ENCODE measurements at places on chromosomes 2 and 18.

GRCh38 chr2:55010149-55010591 lies 40.1 kb downstream of the RTN4 start:
- peak; percentile 29 for DNase-seq

- no peak for DNase-seq
Observed at GRCh38 chr18:12155996-12156395, 62.4 kb downstream of the ANKRD62 start.

DNA sequence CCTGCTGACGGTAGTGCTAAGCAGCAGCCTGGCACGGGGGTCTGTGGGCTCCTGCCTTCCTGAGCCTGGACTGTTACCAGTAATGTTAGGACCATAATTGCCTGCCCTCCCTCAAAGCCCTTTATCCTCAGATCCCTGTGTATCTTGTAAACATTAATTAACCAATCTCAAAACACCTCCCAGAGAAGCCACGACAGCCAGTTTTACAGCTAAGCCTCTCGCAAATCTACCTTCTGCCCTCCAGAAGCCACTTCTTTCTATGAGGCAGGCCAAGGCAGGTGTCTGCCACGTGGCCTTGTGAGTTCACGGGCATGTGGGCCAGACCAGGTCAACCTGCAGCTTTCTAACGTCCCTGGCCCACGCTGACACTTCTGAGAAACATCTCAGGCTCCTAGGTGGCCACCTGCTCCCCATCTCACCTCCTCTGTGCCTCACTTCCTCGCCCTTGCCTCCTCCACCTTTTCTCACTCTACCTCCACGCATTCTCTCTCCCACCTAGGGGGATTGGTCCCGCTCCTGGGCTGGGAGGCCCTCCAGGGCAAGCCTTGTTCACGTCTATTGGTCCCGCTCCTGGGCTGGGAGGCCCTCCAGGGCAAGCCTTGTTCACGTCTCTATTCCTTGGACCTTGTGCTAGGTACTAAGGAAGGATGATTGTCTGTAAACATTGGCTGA lies 64.3 kb downstream of the EDAR start:
- no peak for DNase-seq

GRCh38 chr2:118529908-118530599 lies 317.4 kb downstream of the EN1 start:
- DNase-seq = no peak

- no peak for DNase-seq
Observed at GRCh38 chr18:9941660-9942059, 27.8 kb downstream of the VAPA start.

- DNase-seq = no peak
Observed at GRCh38 chr18:51009072-51009471, 20.9 kb upstream of the SMAD4 start.

DNA sequence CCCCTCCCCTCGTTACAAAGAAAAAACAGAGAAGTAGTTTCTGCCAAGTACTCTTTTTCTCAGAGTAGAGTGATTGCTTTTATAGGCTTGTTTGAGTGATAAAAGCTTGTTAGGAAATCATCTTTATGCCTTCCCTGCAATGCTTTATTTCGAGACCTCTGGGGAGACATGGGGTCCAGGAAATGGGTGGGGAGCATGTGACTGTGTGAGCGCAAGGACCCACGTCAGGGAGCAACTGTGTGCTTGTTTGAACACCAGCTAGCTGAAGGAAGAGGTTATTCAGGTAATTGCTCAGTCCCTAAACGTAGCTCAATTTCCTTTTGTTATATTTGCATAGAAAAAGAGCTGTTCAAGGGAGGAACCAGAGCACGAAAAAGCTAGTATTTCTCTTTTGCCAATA lies 187.3 kb downstream of the FAM210A start:
- no peak for DNase-seq

DNA sequence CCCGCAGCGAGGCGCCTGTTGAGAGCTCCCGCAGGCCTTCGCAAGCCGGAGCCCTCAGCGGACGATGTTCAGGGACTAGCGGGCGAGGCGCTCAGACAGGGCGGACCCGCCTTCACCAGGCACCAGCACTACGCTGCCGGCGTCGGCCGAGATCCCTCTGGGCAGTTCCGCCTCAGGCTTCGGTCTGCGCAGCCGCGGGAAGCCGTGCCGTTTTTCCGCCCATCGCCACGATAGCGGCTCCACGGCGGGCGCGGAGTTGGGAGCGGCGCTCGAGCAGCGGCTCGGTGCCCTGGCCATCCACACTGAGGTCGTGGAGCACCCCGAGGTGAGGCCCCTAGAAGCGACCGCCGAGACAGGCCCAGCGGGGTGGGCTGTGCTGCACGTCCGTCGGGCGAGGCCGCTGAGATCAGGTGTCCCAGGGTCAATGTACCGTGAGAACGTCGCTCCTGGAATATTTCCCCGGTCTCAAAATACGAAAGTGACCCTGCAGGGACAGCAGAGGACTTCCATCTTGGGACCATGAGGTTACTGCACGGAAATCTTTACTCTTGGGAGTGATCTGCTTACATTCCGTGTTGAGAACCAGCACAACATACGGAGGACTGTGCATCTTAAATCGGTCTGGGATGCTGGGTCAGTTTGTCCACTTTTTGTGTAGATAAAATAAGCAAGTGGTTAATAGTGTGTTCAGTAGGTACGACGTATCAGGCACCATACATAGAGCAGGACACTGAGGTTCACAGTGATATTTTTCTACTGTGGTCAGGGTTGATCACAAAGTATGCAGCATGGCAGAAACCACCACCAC lies 13.3 kb upstream of the MTIF2 start:
- DNase-seq = peak; percentile 79

DNA sequence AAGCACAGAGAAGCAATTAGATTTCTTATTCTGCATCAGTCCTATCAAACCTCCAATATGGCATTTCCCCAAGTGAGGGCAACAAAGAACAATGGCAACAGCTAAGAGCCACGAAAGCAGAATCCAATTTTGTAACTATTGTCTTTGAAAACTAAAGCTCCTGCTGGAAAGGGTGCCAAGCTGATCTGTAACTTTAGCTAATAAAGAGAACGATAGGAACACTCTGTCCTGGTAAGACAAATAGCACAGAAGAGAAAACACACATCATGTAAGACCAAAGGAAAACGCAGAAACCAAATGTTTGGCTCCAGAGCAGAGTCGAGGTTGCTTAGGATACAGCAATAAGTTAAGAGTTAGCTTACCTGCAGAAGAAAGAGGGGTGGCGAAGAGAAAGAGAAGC lies 160.5 kb downstream of the STK39 start:
- DNase-seq = no peak

- DNase-seq = no peak
Observed at GRCh38 chr2:238635647-238636051, 208.9 kb downstream of the ASB1 start.

GRCh38 chr18:79819968-79820351 lies 22.2 kb downstream of the KCNG2 start:
- DNase-seq = no peak

GRCh38 chr2:229715895-229716507 lies 1.6 kb upstream of the DNER start:
- DNase-seq = peak; percentile 30

DNA sequence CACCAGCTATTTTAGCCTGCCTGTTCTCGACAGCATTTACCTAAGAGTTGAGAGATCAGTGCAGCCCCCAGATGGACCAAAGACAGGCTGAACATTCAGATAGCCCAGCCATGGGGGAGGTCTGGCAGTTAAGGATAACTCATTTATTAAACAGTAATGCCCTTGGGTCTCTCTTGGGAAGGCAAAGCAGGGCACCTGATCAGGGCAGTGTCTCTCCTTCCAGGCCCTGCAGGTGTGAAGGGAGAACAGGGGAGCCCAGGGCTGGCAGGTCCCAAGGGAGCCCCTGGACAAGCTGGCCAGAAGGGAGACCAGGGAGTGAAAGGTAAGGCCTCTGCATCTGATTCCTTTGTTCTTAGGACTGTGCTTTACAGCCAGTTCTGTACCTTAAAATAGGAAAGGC lies 49.6 kb downstream of the MARCO start:
- DNase-seq = no peak

DNA sequence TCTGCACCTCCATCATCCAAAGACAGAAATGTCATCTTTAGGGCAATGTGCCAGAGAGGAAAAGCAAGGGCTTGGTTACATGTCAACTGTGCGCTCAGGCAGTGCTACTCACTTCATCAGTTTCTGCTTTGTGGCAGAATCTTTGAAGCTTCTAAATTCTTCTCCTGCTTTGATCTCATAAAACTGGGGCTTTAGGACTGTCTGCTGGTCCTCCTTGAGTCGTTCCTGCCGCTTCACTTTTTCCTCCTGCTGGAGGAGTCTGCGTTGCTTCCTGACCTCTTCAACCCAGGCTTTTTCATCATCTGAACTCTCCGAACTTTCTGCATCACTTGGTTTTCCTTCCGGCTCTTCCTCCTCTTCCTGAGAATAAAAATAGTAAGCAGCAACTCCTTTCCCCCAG lies 100.8 kb downstream of the NOL10 start:
- no peak for DNase-seq

GRCh38 chr2:225600444-225600843 lies 200.9 kb downstream of the NYAP2 start:
- DNase-seq = no peak

GRCh38 chr2:6372317-6372901 lies 493.3 kb downstream of the CMPK2 start:
- DNase-seq = no peak

GRCh38 chr18:31042406-31043181 lies at the start of gene DSC3:
TSS of gene DSC3 (minus strand) at chr18:31042742. CDS start at chr18:31042660, 82 bp downstream.
- peak; percentile 72 for DNase-seq

GRCh38 chr18:36284671-36285295 lies 12.7 kb upstream of the FHOD3 start:
- peak; percentile 78 for DNase-seq

GRCh38 chr2:181684454-181685149 lies 4.3 kb upstream of the NEUROD1 start:
- no peak for DNase-seq

DNA sequence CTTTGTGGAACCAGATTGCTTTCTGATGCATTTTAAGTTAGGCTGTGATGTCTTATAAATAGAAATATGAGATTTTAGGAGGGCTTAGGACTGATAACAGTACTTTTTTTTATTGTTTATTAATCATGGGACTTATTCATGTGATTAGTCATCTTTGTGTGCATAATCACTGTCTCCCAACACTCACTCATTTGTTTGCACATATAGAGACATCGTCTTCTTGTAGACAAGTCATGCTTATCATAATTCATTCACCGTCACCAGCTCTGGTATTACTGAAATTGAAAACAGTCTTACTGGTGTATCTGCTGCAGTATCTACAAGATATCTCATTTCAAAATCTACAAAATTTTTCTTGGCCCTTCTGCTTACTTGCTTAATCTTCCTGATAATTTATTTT lies 45.8 kb downstream of the WDR7 start:
- DNase-seq = no peak
